Fibroblast of skin of abdomen (primary cell): ENCODE measurements at places on chromosomes 6 and 20.

DNA sequence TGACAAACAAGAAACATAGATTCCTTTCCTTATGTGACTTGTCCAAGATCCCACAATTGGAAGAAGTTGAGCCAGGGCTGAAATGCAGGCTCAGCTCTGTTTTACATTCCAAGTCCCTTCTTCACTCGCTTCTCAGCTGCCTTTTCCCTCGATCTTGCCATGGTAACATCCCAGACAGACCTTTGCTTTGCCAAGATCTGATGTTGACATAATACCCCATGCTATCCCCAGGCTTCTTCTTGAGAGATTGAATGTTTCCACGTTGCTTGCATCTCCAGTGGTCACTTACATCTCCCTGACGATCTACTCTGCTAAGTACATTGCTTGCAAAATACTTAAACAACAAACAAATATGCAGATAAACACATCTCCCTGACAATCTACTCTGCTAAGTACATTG is 63.5 kb downstream of the TBXT start:
- peak; percentile 17 for DNase-seq

DNA sequence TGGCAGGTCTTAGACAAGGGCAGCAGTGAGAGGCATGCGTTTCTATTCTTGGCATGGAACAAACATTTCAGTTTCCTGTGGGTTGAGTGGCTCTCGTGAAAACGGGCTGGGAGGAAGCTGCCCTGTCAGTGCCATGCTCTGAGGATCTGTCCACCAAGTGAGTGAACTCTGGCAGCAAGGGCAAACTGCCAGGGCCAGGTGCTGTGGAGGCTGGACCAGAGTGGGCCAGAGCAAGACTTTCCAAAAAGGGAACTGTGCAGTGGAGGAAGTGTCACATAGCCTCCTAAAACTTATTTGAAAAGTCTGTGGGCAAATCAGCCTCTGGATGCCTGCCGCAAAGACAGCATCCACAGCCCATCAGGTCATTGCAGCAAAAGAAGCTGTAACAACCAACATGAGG is 44.2 kb upstream of the TAB2 start:
- no peak for DNase-seq

GRCh38 chr20:34817801-34818200 is 7.7 kb downstream of the NCOA6 start:
- DNase-seq, result no peak

- no peak for DNase-seq
These were observed 26.2 kb downstream of the ZKSCAN8 start for GRCh38 chr6:28167926-28168325.

DNA sequence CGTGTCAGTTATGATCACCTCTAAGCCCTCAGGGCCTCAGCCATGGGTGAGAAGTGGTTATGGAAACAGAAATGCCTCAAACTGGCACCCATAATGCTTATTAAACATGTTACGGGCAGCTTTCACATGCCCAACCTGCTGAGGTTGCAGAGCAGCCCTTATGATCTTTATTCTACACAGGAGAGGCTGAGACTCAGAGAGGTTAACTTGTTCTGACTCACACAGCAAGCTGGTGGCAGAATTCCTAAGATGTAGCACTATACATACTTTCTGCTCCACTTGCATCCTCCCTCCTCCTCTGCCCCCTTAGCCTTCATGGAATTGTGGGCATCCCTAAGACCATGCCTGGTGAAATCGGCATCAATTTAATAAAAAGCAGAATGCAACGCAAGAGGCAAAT is 34.7 kb upstream of the IGF2R start:
- DNase-seq, result no peak

DNA sequence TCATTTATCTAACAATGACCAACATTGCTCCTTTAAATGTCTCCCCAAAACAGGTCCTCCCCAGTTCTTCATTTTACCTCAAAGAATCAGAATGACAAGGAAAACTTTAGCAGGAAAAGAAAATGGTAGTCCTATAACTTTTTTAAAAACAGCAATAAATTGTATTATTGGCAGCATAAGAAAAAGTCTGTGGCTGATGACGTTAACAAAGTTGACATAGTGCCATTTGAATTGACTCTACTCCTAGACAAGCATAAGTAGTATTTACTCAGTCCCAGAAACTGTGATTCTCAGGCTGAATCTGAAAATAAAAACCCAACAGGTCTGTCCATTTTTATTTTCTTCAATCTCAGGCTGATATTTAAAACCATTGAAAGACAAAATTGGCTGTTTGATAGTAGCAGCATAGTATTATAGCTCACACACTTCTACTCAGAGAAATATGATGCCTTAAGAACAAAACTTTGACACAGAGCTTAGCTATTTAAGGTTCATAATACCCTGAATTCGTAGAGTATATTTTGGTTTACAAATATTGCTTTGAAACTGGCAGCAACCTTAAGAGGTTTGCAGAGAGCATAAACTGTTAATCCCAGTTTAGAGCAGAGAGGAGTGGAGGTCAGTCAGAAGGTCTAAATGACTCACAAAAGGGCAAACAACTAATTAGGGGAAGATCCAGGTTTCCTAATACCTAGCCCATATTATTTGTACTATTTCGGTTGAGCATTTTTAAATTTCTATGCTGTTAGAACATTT is 35.0 kb upstream of the TENT5A start:
- DNase-seq, result peak; percentile 21

DNA sequence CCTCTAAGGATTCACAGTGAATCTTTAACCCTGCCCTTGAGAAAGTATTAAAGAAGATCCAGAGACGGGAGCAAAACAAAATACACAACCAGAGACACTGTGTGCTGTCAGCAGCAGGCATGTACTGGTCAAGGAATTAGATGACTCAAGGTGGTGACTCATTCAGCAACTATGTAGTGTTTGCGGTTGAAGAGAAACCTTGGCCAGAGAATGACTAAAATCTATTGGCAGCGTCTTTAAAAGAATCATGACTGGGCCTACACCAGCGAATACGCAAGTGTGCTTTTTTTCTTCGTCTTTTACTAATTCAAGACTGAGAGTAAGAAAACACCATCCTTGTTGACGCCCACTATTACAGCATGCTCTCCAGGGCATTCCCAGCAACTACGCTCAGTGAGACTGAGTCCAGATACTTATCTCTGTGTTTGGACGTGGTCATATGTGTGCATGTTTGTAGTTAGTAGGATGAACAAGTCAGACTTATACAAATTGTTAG is 72.4 kb upstream of the BACH2 start:
- DNase-seq, result peak; percentile 100

DNA sequence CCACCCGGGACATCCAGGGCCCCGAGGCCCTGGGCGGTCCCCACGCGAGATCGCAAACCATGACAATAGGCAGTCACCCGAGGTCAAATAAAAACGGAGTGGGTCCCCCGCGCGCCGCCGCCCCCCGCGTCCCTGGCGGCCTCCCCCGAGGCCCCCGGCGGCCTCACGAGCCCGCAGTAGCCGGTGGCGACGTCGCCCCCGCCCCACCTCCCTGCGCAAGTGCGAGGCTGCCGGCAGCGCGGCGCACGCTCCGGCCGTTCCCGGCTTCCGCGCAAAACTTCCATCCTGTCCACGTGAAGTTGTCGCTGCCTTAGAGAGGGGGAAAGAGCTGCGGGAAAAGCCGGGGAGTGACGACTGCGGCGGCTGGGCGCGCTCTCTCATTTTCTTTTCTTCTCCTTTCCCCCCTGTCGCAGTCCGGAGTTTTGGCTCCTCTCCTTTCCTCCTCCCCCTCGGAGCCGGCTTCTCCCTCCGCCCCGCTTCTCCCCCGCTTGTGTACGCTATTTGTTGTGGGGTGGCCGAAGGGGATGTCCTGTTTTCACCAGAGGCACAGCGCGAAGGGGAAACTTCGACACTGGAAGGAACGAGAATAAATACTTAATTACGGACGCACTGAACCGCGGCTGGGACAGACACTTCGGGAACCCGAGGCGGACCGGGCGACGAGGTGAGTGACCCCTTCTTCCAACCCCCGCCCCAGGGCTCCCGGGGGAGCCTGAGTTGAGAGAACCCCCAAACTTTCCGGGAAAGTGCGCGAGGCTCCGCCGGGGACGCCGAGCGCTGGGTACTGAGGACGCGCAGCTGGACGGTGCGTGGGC is at the start of gene EYA4:
TSS of gene EYA4 (plus strand) at position 272 of the 815 bp plus-strand sequence. CDS start 33,424 bp downstream, outside the sequence.
- DNase-seq, result peak; percentile 12

- DNase-seq, result no peak
These were observed 5.6 kb upstream of the MBOAT1 start for GRCh38 chr6:20217891-20218290.
